A375 (cell line): ENCODE measurements at places on chromosomes 3 and 15. TPM values are rescaled to one million over a fixed set of nuclear protein-coding genes. Genes with fewer than 3 reads are reported as not detected.

Gene TRIM59
- 2.5 and 3.4 TPM in 2 replicates for total RNA-seq

Gene SLC6A11
- 0.04 TPM in 1 of 2 replicates, not detected in the other for total RNA-seq

Gene CCK
- total RNA-seq, result 0.80 and 1.4 TPM in 2 replicates

Gene TFRC
- total RNA-seq, result 95.0 and 127 TPM in 2 replicates

Gene GUCA1C
- total RNA-seq, result not detected in 2 replicates

Gene GOLGA6L10
- 1.6 and 1.7 TPM in 2 replicates for total RNA-seq

Gene BFSP2
- 0.27 TPM in 1 of 2 replicates, not detected in the other for total RNA-seq

Gene CEMIP
- 68.8 and 72.7 TPM in 2 replicates for total RNA-seq

Gene EPB42
- not detected in 2 replicates for total RNA-seq

Gene ZSCAN2
- total RNA-seq, result 8.4 and 9.9 TPM in 2 replicates

Gene ERICH6
- total RNA-seq, result not detected in 2 replicates
